ENCODE measurements at places on chromosomes 4 and X. TPM values are rescaled to one million over a fixed set of nuclear protein-coding genes. Genes with fewer than 3 reads are reported as not detected.

DNA sequence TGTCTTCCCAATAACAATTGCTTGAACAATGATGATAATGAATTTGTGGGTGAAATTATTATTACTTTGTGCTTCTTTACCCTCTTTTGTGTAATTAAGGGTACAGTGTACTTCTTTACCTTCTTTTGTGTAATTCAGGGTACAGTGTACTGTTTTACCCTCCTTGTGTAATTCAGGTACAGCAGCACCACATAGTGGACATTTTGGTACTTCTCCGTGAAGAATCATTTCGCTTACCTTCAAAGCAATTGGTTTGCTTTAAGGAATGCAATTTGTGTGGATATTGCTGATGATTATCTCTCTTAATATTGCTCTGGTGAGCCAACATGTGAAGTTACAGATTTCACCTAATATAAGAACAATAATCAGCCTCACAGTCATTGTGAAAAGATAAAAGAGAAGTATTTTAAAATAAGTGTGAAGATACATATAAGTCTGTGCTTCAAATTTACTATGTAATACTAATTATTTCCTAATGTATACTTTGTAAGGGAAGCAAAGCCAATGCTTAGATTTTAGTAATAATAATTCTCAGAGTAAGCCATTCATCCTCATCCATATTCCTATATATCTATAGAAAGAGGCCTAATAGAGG lies 27.2 kb upstream of the SEC24B start:
- H3K27ac ChIP-seq = no peak overlapping the region
- no peak for DNase-seq
- no peaks in the 10 kb centered on the region for H3K4me1 ChIP-seq
- no peaks in the 10 kb centered on the region for H3K36me3 ChIP-seq
- no peaks in the 10 kb centered on the region for H3K27me3 ChIP-seq

DNA sequence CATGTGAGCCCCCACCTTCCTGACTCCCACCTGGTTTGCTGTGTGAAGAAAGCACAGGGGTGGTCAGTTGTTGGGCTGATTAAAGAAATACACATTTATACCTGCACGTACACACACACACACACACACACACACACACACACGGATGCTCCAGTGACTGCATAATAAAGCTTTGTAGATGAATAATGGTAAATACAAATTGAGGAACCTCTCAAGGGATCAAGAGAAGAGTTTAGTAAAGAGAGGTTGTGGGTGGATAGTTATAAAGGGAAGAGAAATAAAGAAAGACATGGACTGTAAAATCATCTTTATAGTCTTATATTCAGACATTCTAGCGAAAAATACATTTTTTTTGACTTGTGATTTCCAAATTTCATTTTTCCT lies 144.1 kb downstream of the MGST2 start:
- no peak overlapping the region for H3K4me3 ChIP-seq
- H3K27ac ChIP-seq = no peak overlapping the region
- peaks cover 28% of the 10 kb centered on the region for H3K4me1 ChIP-seq
- H3K27me3 ChIP-seq = no peaks in the 10 kb centered on the region

The PFKFB1 gene
- total RNA-seq = 0.55 TPM

GRCh38 chr4:183471946-183472708 lies 27.7 kb downstream of the CDKN2AIP start:
- H3K4me1 ChIP-seq = no peaks in the 10 kb centered on the region
- peak; percentile 89 for DNase-seq
- H3K4me3 ChIP-seq = peak overlapping the region; percentile 8
- no peaks in the 10 kb centered on the region for H3K36me3 ChIP-seq
- no peaks in the 10 kb centered on the region for H3K27me3 ChIP-seq

DNA sequence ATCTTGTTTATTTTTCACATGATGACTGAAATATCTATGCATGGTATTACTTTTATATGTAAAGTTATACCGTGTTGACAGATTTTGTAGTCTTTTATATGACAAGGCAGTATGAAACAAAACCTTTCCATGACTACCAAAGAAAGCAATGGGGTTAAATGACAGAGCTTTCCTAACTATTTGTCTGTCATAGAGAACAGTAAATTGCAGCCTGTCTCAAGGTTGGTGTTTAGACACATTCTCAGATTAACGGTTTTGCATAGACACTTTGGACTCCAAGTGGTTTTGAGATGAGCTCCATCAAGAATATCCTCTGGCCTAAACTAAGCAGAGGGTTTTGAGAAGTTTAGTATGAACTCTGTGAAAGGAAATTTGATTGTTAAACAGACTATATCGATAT lies 180.7 kb upstream of the TENM3 start:
- no peaks in the 10 kb centered on the region for H3K36me3 ChIP-seq
- DNase-seq = no peak
- H3K27ac ChIP-seq = no peak overlapping the region
- H3K27me3 ChIP-seq = no peaks in the 10 kb centered on the region
- H3K4me3 ChIP-seq = no peak overlapping the region

DNA sequence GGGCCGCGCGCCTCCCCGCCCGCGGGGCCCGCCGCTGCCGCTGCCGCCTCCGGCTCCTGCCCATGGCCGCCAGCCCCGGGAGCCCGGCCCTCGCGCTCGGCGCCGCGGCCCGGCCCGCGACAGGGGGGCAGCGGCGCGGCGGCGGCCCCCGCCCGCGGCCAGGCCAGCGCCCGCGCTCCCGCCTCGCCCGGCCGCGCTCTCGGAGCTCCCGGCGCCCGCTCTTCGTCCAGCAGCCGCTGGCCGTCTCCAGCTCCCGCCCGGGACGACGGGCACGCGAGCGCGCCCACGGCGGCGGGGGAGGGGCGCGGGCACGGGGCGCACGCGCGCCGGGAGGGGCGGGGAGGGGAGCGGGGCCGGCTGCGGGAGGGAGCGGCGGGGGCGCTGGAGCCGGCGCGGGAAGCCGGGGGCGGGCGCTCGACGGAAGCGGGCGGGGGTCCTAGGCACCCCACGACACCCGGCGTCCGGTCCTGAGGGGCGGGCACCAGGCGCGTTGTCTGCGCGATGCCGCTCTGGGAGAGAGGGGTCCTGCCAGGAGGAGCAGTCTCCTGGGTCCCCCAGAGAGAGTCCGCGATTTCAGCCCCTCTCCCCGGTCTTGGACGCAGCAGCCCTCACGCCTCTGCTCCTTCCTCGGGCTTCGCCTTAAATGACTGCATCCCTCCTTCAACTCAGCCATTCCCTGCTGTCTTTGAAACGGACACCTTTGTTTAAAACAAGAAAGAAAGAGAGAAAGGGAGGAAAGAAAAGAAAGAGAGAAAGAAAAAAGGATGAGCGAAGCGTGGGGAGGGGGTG lies 490 bp upstream of the PDZD4 start:
- no peak for DNase-seq
- H3K36me3 ChIP-seq = no peaks in the 10 kb centered on the region
- H3K4me3 ChIP-seq = peak overlapping the region; percentile 59
- H3K4me1 ChIP-seq = peaks cover 22% of the 10 kb centered on the region

- H3K27me3 ChIP-seq = no peaks in the 10 kb centered on the region
- no peaks in the 10 kb centered on the region for H3K4me1 ChIP-seq
- no peak for DNase-seq
- H3K4me3 ChIP-seq = no peak overlapping the region
- H3K36me3 ChIP-seq = no peaks in the 10 kb centered on the region
These were observed 13.2 kb upstream of the IL13RA2 start for GRCh38 chrX:115030625-115031024.

- H3K27me3 ChIP-seq = no peaks in the 10 kb centered on the region
- peak overlapping the region; percentile 87 for H3K27ac ChIP-seq
- peak overlapping the region; percentile 73 for H3K4me3 ChIP-seq
- peaks cover 7% of the 10 kb centered on the region for H3K4me1 ChIP-seq
These were observed 1.1 kb downstream of the HSPA4L start for GRCh38 chr4:127783026-127783769.

- no peak within 1 kb of the TSS for H3K4me3 ChIP-seq
- no peaks in the 10 kb centered on the region for H3K27me3 ChIP-seq
- peak within 1 kb of the TSS; percentile 86 for H3K27ac ChIP-seq
- no peaks in the 10 kb centered on the region for H3K4me1 ChIP-seq
- no peaks in the 10 kb centered on the region for H3K36me3 ChIP-seq
- peak; percentile 74 for DNase-seq
These were observed at the start of gene SLC2A9 for GRCh38 chr4:10020871-10021652. Gene SLC2A9 (minus strand): TSS chr4:10021497. CDS start chr4:10021429, 68 bp downstream.

The PF4V1 gene
- total RNA-seq = not detected

DNA sequence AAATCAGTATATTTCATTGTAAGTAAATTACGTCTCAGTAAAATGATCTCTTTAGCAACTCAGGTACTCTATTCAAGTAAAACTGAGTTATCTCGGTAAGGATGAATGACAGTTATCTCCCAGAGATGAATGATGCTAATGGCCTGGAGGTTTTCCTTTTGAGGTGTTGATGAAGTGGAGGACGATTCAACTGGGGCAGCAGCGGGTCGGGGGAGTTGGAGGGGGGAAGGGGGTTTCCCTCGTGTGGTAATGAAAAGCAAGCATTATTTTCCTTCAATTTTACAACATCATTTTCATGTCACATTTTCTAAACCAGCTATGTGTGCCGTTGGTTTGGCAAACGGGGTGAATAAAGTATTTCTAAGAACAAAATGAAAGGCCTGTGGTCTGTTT lies 92.4 kb upstream of the ATXN3L start:
- H3K36me3 ChIP-seq = no peaks in the 10 kb centered on the region
- no peak for DNase-seq
- no peaks in the 10 kb centered on the region for H3K4me1 ChIP-seq
- no peak overlapping the region for H3K27ac ChIP-seq
- H3K27me3 ChIP-seq = no peaks in the 10 kb centered on the region

DNA sequence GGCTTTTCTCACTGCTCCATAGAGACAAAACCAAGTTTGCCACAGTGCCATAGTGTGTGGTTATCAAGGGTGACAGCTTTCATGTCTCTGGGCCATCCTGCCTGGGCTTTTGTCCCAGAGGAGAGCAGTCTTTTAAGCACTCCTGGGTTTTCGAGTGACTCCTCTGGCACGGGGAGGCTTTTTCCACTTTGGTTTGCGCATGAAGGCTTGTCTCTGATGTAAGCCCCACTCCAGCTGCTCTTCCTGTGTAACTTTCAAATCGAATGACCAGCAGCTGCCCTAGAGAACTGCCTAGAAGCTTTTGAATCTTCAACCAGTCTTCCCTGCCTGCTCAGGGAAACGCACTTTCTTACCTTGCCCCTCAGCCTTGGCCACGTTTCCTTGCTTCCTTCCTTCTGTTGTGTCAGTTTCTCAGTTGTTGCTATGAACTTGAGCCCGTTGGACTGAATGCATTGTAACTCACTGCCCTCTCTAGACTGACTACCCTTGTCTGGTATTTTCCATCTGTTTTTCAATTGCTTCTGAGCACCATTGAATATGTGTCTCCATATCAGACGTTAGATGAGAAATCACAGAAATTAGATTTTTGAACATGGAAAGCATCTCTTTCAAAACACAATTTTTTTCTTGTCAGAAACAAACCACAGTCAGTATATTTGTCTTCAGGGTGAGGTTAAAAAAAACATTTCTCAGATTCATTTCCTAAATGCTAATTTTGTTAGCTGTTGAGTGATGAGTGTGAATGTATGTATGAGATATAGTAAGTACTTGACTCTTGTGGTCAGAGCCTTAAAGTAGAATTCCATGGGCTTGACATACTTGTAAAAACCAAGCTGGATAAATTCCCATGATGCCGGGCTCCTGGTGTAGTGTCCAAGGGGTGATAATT lies 45.3 kb downstream of the SLC9A6 start:
- peak; percentile 94 for DNase-seq
- no peaks in the 10 kb centered on the region for H3K27me3 ChIP-seq
- H3K27ac ChIP-seq = peak overlapping the region; percentile 77
- peaks cover 25% of the 10 kb centered on the region for H3K4me1 ChIP-seq
- no peaks in the 10 kb centered on the region for H3K36me3 ChIP-seq

DNA sequence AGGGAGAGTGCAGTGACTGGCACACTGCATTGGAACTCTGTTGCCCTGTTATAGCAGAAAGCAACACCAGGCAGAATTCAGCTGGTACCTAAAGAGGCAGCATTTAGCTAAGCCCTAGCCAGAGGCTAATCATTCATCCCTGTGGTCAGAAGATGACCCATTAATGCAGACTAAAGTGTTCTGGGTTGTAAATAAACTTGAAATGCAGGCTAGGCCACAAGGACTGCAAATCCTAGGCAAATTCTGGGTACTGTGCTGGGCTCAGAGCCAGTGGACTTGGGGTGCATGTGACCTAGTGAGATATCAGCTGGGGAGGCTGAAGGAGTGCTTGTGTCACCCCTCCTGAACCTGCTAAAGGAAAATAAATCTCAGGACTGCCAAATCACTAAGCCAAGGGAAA lies 91.2 kb downstream of the LPAR4 start:
- H3K27ac ChIP-seq = no peak overlapping the region
- H3K4me3 ChIP-seq = no peak overlapping the region
- no peaks in the 10 kb centered on the region for H3K4me1 ChIP-seq
- H3K36me3 ChIP-seq = no peaks in the 10 kb centered on the region

The AFM gene
- not detected for total RNA-seq

- H3K36me3 ChIP-seq = no peaks in the 10 kb centered on the region
- H3K27me3 ChIP-seq = no peaks in the 10 kb centered on the region
- H3K4me3 ChIP-seq = no peak overlapping the region
- peaks cover 66% of the 10 kb centered on the region for H3K4me1 ChIP-seq
- no peak for DNase-seq
These were observed 9.9 kb downstream of the USP9X start for GRCh38 chrX:41095174-41095573.

The NHSL2 gene
- 21.3 TPM for total RNA-seq

GRCh38 chr4:8383451-8384160 lies 56.9 kb downstream of the ACOX3 start:
- H3K4me3 ChIP-seq = no peak overlapping the region
- peaks cover 13% of the 10 kb centered on the region for H3K4me1 ChIP-seq
- peak overlapping the region; percentile 51 for H3K27ac ChIP-seq
- peaks cover 18% of the 10 kb centered on the region for H3K36me3 ChIP-seq
- no peaks in the 10 kb centered on the region for H3K27me3 ChIP-seq
- DNase-seq = no peak

DNA sequence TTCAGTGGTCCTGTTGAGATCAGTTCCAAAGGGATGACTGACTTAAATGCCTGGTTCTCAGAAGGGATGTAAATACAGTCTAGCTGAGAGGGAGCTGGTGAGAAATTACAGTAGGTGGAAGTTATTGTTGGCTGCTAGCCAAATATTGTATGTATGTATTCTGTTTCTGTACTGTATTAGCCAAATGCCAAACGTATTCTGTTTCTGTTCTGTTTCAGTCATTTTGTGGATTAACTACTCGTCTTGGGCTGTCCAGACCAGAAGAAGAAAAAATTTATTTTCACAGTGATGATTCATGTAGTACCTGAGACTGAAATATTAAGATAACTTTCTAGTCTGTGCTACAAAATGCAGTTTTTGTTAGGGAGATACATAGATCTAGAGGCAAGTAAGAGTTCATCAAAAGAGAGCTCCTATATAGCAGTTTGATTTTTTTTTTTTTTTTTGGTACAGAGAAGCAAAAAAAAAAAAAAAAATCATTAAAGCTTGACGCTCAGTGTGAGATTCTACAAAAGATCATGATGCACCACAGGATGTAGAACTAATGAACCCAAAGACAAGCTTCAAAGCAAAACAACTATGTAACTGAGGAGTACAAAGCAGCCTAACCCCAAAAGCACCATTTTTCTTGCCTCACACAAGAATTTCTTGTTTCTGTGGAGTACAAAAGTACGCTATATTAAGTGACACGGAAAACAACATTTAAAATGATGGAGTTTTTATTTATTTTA lies 54.8 kb downstream of the CASP6 start:
- no peak overlapping the region for H3K4me3 ChIP-seq
- H3K27ac ChIP-seq = no peak overlapping the region
- no peaks in the 10 kb centered on the region for H3K27me3 ChIP-seq
- no peak for DNase-seq
- no peaks in the 10 kb centered on the region for H3K4me1 ChIP-seq

The SUPT20HL1 gene
- 1.1 TPM for total RNA-seq
